ENCODE measurements at places on chromosomes 1 and 21.

DNA sequence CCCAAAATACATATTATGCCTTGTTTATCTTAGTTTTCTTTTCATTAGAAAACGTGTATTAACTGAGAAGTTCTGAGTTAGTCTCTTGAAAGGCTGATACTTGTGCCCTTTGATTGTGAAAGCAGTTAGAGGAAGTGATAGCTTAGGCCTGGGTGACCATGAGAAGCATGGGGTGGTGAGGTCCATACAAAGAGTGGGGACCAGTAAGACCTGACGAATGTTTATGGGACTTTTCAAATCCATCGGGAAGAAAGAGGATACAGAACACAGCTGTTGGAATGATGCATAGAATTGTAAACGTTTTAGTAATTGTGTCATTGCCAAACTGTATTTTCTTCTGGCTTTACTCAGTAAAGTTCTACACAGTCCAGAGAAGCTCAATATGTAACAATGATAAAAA is 259.8 kb downstream of the LMO4 start:
- no peak for DNase-seq

DNA sequence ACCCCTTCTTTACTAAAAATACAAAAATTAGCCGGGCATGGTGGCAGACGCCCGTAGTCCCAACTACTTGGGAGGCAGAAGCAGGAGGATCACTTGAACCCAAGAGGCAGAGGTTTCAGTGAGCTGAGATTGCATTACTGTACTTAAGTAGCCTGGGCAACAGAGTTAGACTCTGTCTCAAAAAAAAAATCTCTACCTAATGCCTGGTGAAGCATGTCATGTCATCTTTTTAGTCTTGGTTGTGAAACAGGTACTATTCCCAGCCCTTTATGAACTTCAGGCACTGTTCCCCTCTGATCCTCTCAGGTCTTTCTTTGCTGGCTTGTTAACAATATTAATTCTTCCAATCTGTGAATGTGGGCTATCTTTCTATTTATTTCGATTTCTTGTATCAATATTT is 22.1 kb downstream of the PRRC2C start:
- no peak for DNase-seq

DNA sequence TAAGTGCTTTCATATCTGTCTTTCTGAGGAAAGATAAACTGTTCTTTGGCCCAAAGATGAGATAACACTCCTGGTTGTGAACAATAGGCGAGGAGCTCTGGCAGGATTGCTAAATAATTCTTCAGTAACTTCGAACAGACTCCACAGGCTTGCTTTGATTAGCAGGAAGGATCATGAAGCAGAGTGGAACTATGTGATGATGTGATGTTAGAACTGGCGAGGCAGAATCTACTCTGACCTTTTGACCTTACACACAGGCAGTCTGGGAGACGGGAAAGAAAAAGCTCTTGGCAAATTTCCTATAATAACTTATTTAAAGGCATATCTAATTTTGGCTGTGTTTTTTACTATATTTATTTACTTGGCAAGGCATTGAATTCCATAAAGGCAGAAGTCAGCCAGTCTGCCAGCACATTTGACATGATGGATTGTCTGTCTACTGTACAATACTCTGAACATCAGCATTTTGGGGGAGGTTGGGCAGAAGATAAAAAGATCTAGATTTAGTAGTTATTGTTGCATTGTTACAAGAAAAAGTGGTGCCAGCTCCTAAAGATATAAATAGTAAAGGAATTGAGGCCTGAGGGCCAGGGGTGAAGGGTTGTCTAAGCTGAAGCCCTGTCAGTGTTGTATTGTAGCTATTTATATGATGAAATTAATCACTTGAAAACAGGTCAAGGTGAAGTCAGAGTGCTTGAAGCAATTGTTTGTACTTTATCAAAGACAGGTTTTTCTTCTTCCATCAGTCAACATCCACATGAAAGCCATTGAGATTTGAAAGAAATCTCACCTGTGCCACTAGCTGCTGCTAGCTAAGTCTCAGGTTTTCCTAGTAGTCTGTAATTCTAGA is 708.8 kb downstream of the LTN1 start:
- no peak for DNase-seq

DNA sequence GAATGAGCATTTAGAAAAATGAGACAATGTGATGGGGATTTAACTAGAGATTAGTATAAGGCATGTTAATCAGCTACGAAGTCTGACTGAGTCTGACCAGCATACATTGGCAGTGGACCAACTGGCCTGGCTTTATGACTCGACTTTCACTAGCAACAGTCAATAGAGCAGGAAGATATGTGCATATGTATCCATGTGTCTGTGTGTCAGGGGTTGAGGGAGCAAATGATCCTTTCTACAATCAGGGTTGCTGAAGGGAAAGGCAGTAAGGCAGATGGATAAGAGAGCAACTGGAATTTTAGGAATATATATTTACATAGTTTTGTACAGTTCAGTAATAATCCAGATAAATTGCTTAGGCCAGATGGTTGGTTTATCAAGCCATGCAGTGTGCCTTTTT is 645.6 kb downstream of the PLA2G4A start:
- no peak for DNase-seq

DNA sequence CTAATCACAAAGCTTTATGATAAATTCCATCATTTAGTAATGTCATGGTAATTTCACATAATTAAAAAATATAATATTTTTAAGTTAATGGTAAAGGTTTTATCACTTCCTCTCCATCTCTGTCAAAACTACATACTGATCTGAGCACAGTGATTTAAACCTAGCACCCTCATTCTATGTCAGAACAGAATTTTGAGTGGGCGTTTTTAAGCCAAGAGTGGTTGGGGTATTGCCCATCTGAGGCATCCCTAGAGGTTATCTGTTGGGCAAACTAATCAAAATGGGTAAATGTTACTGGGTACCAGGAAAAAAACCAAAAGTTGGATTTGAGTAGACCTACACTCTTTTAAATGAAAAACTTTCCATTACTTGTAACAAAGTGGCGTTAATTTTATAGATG is 100.7 kb upstream of the GFI1 start:
- no peak for DNase-seq

- DNase-seq: no peak
Measured at GRCh38 chr1:85048296-85049064, at the start of gene MCOLN3. TSS of gene MCOLN3 (minus strand) at chr1:85048500. CDS start at chr1:85045360, 3,140 bp downstream.

DNA sequence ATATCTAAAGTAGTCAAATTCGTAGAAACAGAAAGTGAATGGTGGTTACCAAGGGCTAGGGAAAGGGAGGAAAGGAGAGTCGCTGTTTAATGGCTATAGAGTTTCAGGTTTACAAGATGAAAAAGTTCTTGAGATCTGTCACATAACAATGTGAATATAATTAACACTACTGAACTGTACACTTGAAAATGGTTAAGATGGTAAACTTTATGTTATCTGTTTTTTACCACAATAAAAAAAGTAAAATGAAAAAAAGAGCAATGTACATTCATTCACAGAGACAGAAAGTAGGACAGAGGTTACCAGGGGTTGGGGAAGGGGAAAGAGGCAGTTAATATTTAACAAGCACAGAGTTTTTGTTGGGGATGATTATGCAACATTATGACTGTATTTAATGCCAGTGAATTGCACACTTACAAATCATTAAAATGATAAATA is 53.3 kb upstream of the SEC16B start:
- no peak for DNase-seq

DNA sequence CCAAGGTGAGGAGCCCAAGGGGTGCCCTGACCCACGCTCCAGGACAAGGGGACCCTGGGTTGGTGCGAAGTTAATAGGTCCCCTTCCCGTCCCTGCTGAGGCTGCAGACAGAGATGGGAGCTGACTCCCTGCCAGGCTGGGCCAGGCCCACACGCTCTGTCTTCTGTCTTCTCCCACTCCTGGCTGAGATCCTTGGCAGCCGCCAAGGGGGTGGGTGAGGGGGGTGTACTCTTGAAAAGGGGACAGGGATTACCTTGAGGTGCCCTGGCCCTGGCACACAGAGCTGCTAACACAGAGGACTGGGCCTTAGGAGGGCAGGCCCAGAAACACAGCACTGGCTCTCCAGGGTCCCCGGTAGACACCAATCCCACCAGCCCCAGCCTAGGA is 11.0 kb upstream of the CTRC start:
- no peak for DNase-seq

DNA sequence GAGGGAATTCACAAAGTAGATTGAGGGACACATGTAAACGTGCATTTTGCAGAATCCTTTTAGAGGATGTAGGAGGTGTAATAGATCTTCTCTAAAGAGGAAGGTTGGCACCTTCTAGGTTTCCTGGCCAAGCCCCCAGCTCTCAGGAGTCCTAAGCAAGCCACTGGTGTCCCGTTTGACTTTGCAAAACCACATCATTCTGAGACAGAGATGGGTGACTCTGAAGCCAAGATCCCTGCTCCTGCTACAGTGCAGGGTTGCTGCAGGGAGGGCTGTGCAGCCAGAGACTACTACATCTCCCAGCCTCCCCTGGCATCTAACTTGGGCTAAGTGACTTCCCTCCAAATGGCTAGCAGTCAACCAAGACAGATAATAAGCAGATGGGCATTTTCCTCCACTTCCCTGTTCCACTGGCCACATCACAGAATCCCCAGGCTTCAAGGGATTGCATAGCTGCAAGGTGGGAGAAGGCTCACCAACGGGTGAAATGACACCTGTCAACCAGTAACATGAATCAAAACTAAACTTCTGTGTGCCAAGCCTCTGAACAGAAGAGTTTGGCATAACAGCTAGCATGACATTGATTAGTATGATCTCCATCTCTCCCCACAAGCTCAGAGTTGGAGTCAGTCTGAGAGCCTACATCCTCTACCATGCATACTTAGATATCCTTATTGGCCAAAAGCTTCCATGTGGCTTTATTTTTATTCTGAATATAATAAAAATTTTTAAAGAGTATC is 129.6 kb upstream of the COA6 start:
- no peak for DNase-seq

- no peak for DNase-seq
Measured at GRCh38 chr21:27831816-27832569, 865.1 kb upstream of the ADAMTS5 start.

- DNase-seq: no peak
Measured at GRCh38 chr21:31299291-31300147, 44.5 kb downstream of the TIAM1 start.

GRCh38 chr1:204506201-204506968 is 9.8 kb upstream of the MDM4 start:
- peak; percentile 85 for DNase-seq

DNA sequence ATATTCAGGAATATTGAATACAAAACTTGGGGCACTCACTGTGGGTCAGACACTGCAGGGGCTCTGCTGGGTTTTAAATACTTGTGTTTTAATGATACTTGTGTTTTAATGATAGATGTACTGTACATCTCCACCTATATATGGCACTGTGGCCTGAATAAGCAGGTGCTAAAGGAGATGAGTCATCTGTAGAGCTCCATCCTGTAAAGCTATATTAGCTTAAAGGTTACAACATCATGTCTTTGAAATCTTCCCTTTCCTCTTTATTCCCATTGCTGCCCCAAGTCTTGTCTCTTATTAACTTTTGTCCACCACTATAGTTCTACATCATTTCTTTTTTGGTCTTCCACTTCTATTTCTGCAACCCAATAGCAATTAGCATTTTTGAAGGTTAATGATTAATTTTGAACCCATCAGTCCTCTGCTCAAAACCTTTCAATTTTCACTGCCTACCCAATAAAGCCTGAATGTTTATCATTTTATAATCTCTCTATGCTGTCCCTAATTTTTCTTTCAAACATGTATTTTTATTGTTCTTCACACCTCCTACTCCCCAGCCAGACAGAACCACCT is 113.3 kb upstream of the PTGFR start:
- DNase-seq: no peak

GRCh38 chr21:44759628-44760285 is 41.9 kb downstream of the UBE2G2 start:
- DNase-seq: no peak

- no peak for DNase-seq
Measured at GRCh38 chr1:151565502-151566189, 25.5 kb downstream of the TUFT1 start.

DNA sequence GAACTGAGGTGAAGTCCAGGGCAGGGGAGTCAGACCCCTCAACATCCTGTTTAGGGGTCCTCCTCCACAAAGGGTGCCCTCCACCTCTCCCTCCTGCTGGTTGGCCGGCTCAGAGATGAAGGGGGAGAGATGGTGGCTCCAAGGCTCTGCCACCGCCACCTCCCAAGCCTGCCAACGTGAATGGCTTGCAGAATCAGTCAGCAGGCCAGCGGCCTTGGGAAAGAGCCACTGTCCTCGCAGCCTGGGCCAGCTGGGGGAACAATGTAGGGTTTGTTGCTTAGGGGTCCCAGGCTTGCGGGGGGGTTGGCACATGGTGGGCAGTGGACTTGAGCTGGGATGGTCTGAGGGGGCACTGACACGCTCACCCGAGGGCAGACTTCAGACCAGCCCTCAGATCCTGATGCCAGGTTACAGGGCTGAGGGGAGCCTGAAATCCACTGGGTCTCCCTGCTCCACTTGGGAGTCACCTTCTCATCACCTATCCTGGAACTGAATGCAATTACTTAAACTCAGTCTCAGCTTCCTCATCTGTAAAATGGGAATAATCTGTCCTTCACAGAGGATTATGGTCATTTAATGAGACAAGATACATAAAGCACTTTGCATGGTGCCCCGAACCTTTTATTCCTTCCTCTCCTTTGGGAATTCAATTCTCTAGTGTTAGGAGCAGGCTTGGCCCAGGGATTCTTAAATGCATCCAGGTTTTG is 8.3 kb downstream of the GPR37L1 start:
- no peak for DNase-seq

DNA sequence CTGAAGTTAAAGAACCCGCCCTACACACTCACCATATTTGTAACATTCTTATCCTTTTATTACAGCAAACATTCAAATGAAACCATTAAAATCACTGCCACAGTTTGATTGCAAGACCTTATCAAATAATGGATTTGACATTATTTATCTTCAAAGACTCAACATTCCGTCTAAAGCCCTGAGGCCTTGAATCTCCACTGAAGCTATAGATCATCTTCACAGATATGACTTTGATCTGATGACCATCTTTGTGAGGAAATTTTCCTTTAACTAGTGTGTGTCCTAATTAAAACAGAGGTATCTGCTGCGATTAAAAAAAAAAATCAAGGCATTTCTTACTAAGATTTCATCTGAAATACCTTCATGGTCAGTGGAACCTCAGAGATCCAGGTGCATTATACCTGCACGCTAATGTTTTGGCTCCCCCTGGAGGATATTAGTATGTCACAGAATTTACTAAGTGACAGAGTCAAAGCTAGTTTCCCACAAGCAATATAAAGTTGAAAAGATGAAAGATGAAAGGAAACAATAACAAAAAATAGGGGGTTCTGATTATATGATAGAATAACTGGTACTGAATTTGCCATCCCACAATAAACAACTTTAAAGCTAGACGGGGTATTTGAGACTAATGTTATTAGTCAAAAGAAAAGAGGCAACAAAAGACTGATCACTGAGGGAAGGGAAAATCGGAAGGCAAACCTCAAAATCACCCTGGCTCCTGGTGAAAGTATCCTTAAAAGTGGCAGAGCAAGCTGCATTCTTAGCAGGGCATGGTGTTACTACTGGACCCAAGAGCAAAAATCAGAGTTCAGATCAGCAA is 923.4 kb downstream of the NCAM2 start:
- DNase-seq: peak; percentile 1

- no peak for DNase-seq
Measured at GRCh38 chr1:90561911-90562310, 155.2 kb downstream of the BARHL2 start.

GRCh38 chr1:211643324-211644212 is 31.9 kb downstream of the NEK2 start:
- DNase-seq: no peak

- no peak for DNase-seq
Measured at GRCh38 chr1:16348414-16349182, 3.7 kb downstream of the FBXO42 start.

- no peak for DNase-seq
Measured at GRCh38 chr1:25469177-25469576, 38.5 kb downstream of the MACO1 start.
